Urinary bladder (tissue), 4 donors: ENCODE measurements at places on chromosomes 4 and X. TPM values are rescaled to one million over a fixed set of nuclear protein-coding genes. Genes with fewer than 3 reads are reported as not detected.

The LARP7 gene
- polyA plus RNA-seq, result 40.3 TPM

The EDA2R gene
- polyA plus RNA-seq, result 0.35 TPM

The SEPSECS gene
- 3.6 TPM for polyA plus RNA-seq

The PPP4R3C gene
- not detected for polyA plus RNA-seq

The PNCK gene
- 73.7 TPM for polyA plus RNA-seq

DNA sequence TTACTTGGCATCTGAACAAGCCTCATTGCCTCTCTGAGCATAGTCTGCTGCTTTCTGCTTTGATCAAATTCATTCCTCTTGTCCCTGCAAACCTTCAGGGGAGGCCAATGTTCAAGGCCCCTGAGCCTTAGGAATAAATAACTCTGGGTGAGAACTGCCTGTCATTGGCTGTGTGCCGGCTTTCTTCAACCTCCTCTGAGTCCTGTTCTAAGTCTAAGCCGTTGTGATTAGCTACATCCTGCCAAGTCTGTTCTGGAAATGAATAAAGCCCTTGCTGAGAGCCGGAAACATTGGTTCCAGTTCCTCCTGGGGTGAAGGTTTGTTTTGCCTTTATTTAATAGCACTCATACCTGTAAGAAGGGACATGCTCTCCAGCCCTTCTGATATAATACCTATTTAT lies 13.8 kb downstream of the RNF4 start:
- no peak for DNase-seq

- DNase-seq, result no peak
These were observed 718.7 kb upstream of the TENM3 start for GRCh38 chr4:181524499-181524898.

DNA sequence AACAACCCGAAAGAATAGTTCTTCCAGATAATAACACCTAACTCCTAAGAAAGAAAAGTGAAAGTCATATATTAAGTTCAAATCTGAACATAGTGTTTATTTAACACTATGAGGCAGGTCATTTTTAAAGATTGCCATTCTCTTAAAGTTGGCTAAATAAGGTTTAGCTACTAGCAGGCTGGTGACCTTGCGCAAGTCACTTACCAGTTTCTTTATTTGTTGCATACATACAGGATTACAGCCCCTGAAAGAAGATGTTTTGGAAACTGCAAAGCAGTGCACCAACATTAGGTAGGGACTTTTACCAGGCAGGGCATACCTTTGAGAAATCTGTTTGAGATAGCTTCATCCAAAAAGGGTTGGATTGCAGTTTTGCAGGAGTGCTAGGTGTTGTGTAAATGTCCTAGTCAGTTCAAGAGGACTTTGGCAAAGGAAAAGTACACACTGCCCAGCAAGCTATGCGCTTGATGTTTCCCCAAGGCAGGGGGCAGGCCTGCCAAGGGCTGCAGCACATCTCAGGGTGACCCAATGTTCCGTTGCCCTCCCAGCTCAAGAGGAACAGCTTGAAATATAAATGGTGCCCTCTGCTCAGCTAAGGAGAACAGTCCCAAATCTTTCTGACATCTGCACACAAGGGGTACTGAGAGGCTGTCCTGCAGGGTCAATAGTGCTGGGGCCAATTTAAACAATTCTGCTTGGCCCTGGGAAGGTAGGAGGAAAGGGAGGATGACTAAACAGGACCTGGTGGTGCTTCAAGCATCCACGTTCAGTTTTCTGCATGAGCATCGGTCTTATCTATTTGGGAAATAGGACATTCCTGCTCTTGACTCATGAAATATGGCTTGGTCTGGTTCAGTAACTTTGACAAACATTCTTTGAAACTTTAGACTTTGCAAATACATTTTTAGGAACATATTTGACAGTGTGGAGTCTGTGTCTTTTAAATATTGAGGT lies 130.8 kb downstream of the COL4A6 start:
- no peak for DNase-seq

DNA sequence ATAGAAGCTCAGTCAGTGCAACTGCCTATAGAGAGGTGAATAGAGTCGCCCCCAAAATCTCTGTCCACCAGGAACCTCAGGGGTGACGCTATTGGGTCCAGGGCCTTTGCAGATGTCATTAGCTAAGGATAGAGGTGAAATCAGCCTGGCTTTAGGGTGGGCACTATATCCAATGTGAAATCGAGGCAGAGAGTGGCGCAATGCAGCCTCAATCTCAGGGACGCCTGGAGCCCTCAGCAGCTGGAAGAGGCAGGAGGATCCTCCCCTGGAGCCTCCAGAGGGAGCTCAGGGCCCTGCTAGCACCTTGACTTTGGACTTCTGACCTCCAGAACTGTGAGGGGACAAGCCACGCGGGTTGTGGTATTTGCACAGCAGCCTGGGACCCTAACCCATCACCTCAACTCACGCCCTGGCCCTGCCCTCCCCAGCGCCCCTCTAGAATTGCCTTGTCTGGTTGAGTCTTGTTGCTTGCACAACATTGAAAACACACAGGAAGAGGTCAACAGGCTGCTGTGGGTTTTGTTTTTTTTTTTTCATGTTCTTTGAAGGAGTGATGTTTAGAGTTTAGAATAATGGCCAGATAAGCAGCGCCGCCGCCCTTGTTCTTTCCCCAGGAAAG lies 89.4 kb upstream of the PSAPL1 start:
- DNase-seq, result no peak

GRCh38 chr4:2958446-2958845 lies 4.8 kb downstream of the NOP14 start:
- no peak for DNase-seq

- DNase-seq, result no peak
These were observed 483.1 kb downstream of the BCOR start for GRCh38 chrX:39614680-39614998.

GRCh38 chr4:86894455-86894854 lies 2.2 kb upstream of the C4orf36 start:
- DNase-seq, result no peak

DNA sequence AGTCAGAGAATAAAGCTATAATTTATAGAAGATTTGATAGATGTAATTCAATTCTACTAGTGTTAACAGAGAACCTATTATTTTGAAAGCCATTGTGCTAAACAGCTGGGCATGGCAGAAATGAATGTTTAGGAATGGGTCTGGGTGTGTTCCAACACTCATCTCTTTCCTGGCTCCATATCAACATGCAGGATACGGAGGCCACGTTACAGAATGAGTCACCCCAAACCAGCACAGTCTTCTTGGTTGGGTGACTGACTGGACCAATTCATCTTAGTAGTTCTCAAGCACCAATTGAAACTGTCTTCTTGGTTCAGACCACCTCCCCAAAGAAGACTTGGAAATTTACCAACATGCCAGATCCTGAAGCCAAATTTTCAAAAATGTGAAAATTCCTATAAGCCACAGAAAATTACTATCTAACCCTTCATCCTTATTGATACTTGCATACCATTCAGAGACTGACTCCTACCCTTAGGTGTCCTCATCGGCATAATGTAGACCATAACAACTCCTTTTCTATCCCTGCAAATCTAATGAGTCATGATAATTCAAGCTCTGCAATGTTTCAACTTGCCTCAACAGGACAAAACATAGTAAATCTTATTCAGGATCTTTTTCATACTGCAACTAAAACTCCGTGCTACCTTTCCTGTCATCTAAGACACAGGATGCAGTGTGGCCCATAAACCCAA lies 52.0 kb upstream of the ATOH1 start:
- DNase-seq, result no peak
